ENCODE measurements at places on chromosomes 16 and 17. TPM values are rescaled to one million over a fixed set of nuclear protein-coding genes. Genes with fewer than 3 reads are reported as not detected.

- peak; percentile 47 for DNase-seq
- H3K27me3 ChIP-seq = no peaks in the 10 kb centered on the region
- no peaks in the 10 kb centered on the region for H3K4me1 ChIP-seq
- no peak overlapping the region for H3K27ac ChIP-seq
Measured at GRCh38 chr16:48820379-48820778, 210.4 kb upstream of the N4BP1 start.

The GPR142 gene
- total RNA-seq = not detected

The RAMP2 gene
- total RNA-seq = 19.5 TPM

DNA sequence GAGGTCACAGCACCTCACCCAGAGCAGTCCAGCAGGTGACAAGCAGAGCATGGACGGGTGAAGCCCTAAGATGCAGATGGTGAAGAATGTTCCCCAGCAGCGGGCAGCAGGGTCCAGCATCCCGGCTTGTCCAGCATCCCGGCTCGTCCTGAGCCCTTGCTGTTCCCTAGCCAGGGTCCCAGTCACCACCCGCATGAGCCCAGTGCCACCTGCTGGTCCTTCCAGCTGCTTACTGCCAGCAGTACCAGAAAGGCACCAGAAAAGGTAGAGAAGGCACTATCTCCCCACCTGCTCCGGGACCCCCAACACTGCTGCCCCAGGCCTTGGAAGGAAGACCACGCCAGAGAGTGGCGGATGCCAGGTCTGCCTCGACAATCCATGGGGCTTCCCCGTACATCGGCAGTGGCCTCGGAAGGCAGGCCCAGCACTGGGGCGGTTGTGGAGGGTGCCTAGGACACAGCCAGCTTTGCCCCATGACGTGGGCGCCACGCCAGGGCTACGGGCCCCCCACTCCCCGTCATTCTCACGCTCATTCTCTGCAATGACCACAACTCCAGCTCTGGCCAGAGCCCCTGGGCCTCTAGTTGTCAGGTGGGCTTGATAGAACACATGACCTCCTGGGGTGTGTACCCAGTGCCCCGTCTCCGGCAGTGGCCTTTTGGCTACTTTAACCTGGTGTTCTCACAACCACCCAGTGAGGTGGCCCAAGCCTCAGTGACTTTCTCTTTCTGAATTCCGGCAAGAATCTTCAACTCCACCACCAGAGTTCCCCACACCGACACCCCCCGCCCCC is 1.4 kb downstream of the CENPX start:
- H3K4me1 ChIP-seq = peaks cover 38% of the 10 kb centered on the region
- no peaks in the 10 kb centered on the region for H3K27me3 ChIP-seq
- DNase-seq = no peak
- H3K27ac ChIP-seq = no peak overlapping the region
- peaks cover 16% of the 10 kb centered on the region for H3K36me3 ChIP-seq

- peaks cover 48% of the 10 kb centered on the region for H3K4me1 ChIP-seq
- no peak for DNase-seq
- no peaks in the 10 kb centered on the region for H3K27me3 ChIP-seq
- H3K36me3 ChIP-seq = peaks cover 7% of the 10 kb centered on the region
- no peak overlapping the region for H3K27ac ChIP-seq
Measured at GRCh38 chr17:21549107-21549687, 143.1 kb upstream of the KCNJ18 start.

The MT1H gene
- total RNA-seq = not detected

The TNFSF12 gene
- total RNA-seq = 108 TPM

- H3K36me3 ChIP-seq = peaks cover 37% of the 10 kb centered on the region
- H3K27me3 ChIP-seq = no peaks in the 10 kb centered on the region
- peaks cover 16% of the 10 kb centered on the region for H3K4me1 ChIP-seq
- no peak overlapping the region for H3K4me3 ChIP-seq
Measured at GRCh38 chr16:3143598-3144320, 8.9 kb downstream of the ZNF213 start.

- H3K4me1 ChIP-seq = peaks cover 11% of the 10 kb centered on the region
- no peaks in the 10 kb centered on the region for H3K36me3 ChIP-seq
- H3K27me3 ChIP-seq = no peaks in the 10 kb centered on the region
- no peak overlapping the region for H3K4me3 ChIP-seq
Measured at GRCh38 chr17:66515974-66516373, 213.6 kb downstream of the PRKCA start.

DNA sequence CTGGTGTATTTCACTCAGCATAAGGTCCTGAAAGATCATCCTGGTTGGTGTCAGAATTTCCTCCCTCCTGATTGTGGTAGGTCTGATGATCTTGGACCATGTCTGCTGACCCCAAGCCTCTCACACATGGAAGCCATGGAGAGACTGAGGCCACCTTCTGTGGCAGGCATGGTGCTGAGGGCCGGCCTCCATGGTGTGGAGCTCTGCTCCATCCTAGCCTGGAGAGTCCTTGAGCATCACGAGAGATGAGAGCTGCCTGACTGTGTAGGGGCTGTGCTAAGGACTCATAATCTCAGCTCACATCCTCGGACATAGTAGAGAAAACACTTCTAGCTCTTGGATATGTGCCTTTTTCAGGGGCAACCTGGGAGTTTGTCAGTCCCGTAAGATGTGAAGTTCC is 40.6 kb downstream of the MPRIP start:
- H3K27me3 ChIP-seq = no peaks in the 10 kb centered on the region
- no peak overlapping the region for H3K27ac ChIP-seq
- DNase-seq = no peak
- peaks cover 41% of the 10 kb centered on the region for H3K36me3 ChIP-seq
- H3K4me1 ChIP-seq = peaks cover 52% of the 10 kb centered on the region
- no peak overlapping the region for H3K4me3 ChIP-seq

- no peak for DNase-seq
- H3K36me3 ChIP-seq = no peaks in the 10 kb centered on the region
- H3K27me3 ChIP-seq = no peaks in the 10 kb centered on the region
- H3K4me3 ChIP-seq = no peak overlapping the region
- H3K27ac ChIP-seq = no peak overlapping the region
Measured at GRCh38 chr16:88378401-88378800, 4.4 kb upstream of the ZNF469 start.

DNA sequence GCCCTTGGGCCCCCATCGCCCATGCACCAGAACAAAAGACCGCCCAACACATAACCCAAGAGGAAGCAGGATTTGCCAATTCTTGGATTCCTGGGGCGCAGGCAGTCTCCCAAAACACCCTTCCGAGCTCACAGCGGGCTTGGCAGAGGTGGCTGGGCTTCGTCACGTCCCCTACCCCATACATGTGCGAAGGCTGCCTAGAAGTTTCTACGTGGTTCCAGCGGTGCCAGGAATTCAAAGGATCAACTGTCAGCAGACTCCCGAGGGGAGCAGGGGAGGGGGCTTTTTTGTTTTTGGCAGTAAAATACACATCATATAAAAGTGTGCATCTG is 80.8 kb upstream of the PLCG2 start:
- peaks cover 46% of the 10 kb centered on the region for H3K4me1 ChIP-seq
- DNase-seq = no peak
- H3K27ac ChIP-seq = peak overlapping the region; percentile 1
- H3K4me3 ChIP-seq = no peak overlapping the region
- H3K27me3 ChIP-seq = no peaks in the 10 kb centered on the region
- peaks cover 77% of the 10 kb centered on the region for H3K36me3 ChIP-seq

- H3K27me3 ChIP-seq = no peaks in the 10 kb centered on the region
- no peaks in the 10 kb centered on the region for H3K36me3 ChIP-seq
Measured at GRCh38 chr16:65725156-65725845, 603.4 kb upstream of the CDH11 start.

The SSH2 gene
- total RNA-seq = 31.1 TPM

GRCh38 chr16:88300463-88300835 is 82.3 kb upstream of the ZNF469 start:
- no peaks in the 10 kb centered on the region for H3K27me3 ChIP-seq
- peaks cover 25% of the 10 kb centered on the region for H3K4me1 ChIP-seq
- H3K4me3 ChIP-seq = no peak overlapping the region
- H3K36me3 ChIP-seq = no peaks in the 10 kb centered on the region
- H3K27ac ChIP-seq = no peak overlapping the region

The KRT25 gene
- not detected for total RNA-seq

- H3K36me3 ChIP-seq = no peaks in the 10 kb centered on the region
- H3K27me3 ChIP-seq = no peaks in the 10 kb centered on the region
- DNase-seq = no peak
- no peak overlapping the region for H3K4me3 ChIP-seq
Measured at GRCh38 chr17:77116371-77116860, 24.4 kb upstream of the SEC14L1 start.

GRCh38 chr16:88337021-88337420 is 45.7 kb upstream of the ZNF469 start:
- no peak overlapping the region for H3K4me3 ChIP-seq
- H3K27me3 ChIP-seq = no peaks in the 10 kb centered on the region
- H3K27ac ChIP-seq = no peak overlapping the region
- no peak for DNase-seq

The PRSS27 gene
- total RNA-seq = 4.2 TPM

The MT1A gene
- total RNA-seq = 1.7 TPM

The KRTAP2-1 gene
- not detected for total RNA-seq

The NF1 gene
- 43.2 TPM for total RNA-seq

The AOC2 gene
- total RNA-seq = 1.7 TPM

GRCh38 chr17:78798695-78799559 is 16.9 kb upstream of the CYTH1 start:
- peaks cover 13% of the 10 kb centered on the region for H3K4me1 ChIP-seq
- no peak for DNase-seq
- H3K36me3 ChIP-seq = peaks cover 95% of the 10 kb centered on the region
- no peak overlapping the region for H3K4me3 ChIP-seq

The HS3ST2 gene
- total RNA-seq = 0.71 TPM

GRCh38 chr17:64254755-64255154 is 8.3 kb downstream of the TEX2 start:
- H3K27ac ChIP-seq = no peak overlapping the region
- no peaks in the 10 kb centered on the region for H3K36me3 ChIP-seq
- H3K4me3 ChIP-seq = no peak overlapping the region
- DNase-seq = no peak
- peaks cover 13% of the 10 kb centered on the region for H3K4me1 ChIP-seq
- no peaks in the 10 kb centered on the region for H3K27me3 ChIP-seq

The FBRS gene
- total RNA-seq = 40.0 TPM

DNA sequence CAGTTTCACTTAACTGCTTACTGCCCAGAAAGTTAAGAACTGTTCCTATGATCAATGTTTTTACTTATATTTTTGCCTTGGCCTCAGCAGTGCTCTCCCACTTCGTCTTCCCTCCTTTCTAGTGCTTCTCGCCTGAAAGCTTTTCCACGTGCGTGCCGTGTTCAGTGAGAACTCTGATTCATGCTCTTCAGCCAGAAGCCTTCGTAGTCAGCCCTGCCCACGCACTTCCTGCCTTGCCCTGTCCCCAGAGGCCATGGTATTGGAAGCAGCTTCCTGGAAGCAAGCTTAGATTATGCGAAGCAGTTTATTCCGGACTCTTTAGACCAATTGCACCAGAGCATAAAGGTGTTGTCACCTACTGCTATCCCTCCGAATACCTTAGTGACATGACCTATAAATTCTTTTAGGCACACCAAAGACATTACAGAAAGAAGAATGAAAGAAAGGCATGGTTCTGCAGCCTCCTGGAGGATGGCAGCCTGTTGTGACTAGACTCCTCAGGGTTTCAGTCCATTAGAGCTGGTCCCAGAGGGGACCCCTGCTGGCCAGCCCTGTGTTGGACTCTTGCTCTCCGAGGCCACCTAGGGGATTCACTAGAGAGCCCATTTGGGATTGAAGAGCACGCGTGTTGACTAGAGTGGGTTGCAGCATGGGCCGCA is 105.2 kb downstream of the RPTOR start:
- H3K27ac ChIP-seq = peak overlapping the region; percentile 36
- H3K36me3 ChIP-seq = no peaks in the 10 kb centered on the region
- no peak for DNase-seq
- no peak overlapping the region for H3K4me3 ChIP-seq
- H3K4me1 ChIP-seq = peaks cover 16% of the 10 kb centered on the region

GRCh38 chr16:52629296-52629695 is 82.4 kb upstream of the TOX3 start:
- H3K27me3 ChIP-seq = no peaks in the 10 kb centered on the region
- no peak overlapping the region for H3K27ac ChIP-seq
- DNase-seq = no peak

The SLFN12L gene
- total RNA-seq = 0.52 TPM

GRCh38 chr16:9060225-9060624 is 31.2 kb upstream of the HAPSTR1 start:
- no peaks in the 10 kb centered on the region for H3K27me3 ChIP-seq
- DNase-seq = no peak
- H3K36me3 ChIP-seq = no peaks in the 10 kb centered on the region
- H3K4me3 ChIP-seq = no peak overlapping the region
- no peak overlapping the region for H3K27ac ChIP-seq

DNA sequence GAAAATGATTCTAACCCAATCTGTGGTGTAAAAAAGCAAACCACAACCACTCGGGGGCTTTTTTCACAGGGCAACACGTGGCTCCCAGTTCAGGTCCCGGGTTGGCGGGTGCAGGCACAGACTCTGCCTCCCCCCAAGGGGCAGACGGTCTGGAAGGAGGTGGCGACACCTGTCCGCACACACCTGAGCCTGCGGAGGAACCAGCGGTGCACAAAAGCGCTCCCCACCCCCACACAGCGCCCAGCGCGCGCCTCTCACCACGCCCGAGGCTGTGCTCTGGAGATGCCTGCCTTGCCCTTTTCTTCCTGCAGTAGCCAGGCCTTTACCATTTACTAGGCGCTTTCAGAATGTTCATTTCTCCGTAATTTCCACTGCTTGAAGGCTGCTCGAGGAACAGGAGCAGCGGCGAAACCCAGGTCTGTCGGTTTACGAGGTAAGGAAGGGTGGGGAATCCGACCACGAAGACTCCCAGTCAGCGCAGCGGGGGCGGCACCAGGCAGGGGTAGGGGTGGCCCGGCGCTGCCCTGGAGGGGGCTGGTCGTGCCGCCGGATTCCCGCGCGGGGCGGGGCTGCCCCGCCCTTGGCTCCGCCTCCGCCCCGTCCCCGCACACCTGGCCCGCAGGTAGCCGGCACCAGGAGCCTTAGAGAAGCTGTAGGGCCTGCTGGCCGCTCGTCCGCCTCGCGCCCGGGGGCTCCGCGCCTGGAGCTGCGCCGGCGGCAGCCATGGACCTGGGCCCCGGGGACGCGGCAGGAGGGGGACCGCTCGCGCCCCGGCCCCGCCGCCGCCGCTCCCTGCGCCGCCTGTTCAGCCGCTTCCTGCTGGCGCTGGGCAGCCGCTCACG is at the start of gene USP43:
TSS of gene USP43 (plus strand) at position 608 of the 842 bp plus-strand sequence. CDS start at position 724, 116 bp downstream.
- H3K4me3 ChIP-seq = peak within 1 kb of the TSS; percentile 49
- H3K27me3 ChIP-seq = no peaks in the 10 kb centered on the region
- H3K36me3 ChIP-seq = no peaks in the 10 kb centered on the region
- DNase-seq = no peak
- peaks cover 22% of the 10 kb centered on the region for H3K4me1 ChIP-seq

DNA sequence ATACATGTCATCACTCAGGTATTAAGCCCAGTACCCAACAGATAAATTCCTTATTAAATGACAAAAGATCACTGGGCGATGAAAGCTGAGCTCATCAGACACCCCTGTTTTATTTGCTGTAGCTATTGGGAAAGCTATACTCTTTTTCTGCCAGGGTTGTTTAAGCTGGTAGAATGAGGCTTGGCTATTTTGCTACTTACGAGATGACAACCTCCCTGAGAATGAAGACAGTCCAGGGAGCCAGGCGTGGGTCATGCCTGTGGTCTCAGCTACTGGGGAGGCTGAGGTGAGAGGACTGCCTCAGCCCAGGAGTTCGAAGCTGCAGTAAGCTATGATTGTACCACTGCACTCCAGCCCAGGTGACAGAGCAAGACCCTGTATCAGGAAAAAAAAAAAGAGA is 4.3 kb upstream of the SH2B1 start:
- DNase-seq = no peak
- no peaks in the 10 kb centered on the region for H3K36me3 ChIP-seq
- no peaks in the 10 kb centered on the region for H3K27me3 ChIP-seq
- no peak overlapping the region for H3K4me3 ChIP-seq
- peak overlapping the region; percentile 80 for H3K27ac ChIP-seq
